ENCODE measurements at places on chromosomes 1 and 21.

- DNase-seq, result peak; percentile 32
Measured at GRCh38 chr1:76124196-76124595, 49.6 kb downstream of the ST6GALNAC3 start.

DNA sequence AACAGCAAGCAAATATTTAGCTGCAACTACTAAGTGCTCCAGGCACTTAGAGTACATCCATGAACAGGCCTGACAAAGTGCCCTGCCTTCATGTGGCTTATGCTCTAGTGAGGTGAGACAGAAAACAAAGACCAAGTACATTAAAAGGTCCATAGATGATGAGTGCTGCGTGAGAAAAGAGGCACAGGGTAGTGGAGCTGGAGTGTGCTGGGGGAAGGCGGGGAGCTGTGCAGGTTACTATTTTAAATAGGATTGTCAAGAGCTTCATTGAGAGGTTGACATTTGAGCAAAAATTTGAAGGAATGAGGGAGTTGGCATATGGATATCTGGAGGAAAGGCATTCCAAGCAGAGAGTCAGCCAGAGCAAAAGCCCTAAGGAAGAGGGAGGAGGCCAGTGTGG lies 29.3 kb upstream of the RXRG start:
- DNase-seq, result no peak

DNA sequence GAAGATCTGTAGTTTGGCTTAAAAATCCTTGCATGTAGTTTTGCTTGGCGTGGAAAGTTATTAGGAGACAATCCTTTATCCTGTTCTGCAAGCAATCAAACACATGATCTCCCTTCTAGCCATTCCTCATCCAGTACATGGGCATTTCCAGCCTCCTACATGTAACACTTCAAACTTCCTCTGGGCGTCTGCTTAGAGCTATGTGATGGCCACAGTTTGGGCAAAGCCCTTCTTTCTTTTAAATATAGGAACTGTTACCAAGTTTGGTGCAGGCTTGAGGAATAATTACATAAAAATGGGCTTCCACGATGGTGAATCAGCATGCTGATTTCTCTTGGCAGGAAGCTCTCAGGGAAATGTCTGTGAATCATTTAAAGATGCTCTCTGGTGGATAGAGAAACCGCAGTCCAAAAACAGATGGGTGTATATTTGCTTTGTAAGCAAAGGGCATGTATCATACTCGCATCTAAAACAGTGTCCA lies 176.9 kb upstream of the FMN2 start:
- peak; percentile 96 for DNase-seq

DNA sequence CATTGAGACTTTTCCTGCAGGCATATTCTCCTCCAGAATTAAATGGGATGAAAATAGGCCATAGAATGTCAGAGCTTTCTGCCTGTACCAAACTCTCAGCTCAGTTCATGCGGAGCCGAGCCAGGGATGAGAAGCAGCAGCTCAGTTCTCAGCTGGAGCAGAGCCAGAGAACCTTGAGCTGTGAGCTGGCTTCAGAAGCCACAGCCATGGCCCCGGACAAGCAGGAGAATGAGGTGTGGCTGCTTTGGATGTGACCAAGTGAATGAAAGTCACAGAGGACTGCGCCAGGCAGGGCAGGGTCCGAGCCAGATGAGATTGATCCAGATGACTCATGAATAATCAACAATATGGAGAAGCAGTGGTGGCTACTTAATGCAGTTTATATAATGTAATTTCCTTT lies 633.8 kb downstream of the NCAM2 start:
- peak; percentile 5 for DNase-seq

DNA sequence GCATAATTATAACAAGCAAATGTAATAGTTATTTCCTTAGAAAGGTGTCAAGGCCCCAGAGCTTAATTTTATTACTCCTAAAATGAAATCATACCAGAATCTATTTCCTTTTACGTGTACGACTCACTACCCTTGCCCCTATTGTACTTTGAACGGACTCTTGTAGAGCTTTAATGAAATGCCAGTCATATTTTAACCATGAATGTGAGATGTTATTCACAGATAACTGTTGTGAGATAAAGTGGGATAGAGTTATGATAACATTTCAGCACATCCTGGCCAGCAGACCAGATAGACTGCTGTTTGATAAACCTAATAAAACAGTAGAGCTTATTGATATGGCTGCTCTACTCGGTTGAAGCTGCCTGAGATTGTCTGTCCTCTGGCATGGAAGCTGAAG lies 500.8 kb upstream of the PBX1 start:
- DNase-seq, result peak; percentile 38

Measured in fibroblast of skin of abdomen (primary cell).